Stimulated activated CD4-positive, alpha-beta T cell treated with anti-CD3 and anti-CD28 coated beads, Interleukin-1b, Interleukin-23, amount 100 ng/mL, for 4 hours (primary cell): ENCODE measurements at places on chromosomes 12 and 14.

DNA sequence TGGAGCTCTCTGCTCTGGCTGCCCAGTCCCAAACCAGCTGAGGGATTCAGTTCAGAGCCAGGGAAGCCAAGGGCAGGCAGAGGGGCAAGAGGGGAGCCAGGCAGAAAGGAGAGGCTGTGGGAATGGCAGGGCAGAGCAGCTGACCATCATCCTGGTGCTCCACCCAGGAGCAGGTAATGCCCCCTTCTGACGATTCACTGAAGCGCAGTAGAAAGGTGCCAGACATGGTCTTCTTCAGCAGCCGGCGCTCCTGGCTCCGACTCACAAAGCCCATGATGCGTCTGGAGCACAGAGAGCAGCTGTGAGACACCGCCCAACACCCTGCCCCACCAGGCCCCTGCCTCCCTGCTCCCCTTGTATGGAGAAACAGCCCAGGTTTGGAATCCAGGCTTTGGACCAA lies 8.0 kb downstream of the IL23A start:
- no peak for DNase-seq

DNA sequence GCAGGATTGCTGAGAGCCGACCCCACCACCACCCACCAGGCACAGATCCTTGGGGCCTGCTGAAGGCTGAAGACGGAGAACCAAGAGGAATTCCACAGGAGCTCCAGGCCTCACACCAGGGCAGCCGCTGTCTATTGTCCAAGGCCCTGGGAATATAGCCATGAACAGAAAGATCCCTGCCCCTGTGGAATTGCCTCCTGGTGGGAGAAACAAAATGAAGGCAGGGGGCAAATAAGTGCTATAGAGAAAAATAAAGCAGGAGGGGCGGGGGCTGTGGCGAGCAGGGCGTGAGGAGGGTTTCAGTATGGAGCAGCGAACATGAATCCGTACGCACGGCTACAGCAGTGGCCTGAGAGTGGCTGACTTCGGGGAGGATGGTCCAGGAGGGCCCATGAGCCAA lies 96.1 kb downstream of the EML1 start:
- no peak for DNase-seq

GRCh38 chr12:100401660-100402059 lies 44.8 kb downstream of the SLC17A8 start:
- no peak for DNase-seq

DNA sequence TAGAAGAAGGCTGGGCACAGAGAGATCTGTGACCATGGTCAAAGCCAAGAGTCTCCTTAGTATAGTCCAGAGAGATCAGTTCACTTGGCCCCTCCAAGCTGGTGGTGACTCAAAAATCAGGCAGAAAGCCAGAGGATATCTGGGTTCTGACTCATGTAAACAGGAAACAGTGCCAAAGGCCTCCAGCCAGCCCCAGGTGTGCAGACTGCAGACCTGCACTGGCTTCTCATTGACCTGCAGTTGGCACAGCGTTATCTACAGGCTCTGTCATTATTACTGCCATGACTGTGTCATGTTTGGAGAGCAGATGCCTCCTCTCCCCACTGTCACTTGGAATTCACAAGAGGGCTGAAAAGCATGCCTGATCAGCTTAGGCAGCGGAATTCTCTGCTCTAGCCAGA lies 295.7 kb upstream of the PRKD1 start:
- no peak for DNase-seq

DNA sequence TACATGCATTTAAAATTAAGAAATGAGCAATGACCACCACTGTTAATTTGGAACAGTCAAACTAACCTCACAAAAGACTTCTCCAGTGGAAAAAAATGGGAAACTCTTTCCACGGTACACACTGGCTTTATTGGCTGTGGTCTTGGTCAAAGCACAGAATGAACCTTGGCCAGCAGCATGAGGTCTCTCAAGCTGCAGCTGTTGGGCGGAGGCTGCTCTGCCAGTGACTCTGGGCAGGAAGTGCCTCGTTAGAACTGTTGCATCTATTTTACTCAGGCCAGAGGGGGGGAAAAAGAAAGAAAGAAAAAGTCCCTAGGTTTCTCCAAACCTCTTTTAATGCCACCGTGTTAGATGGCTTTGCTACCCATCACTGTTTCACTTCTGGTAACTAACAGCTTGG lies 279.8 kb upstream of the DIO2 start:
- DNase-seq = no peak

GRCh38 chr12:57840726-57841125 lies 5.8 kb downstream of the CTDSP2 start:
- DNase-seq = no peak

GRCh38 chr12:25792031-25792430 lies 166.5 kb upstream of the RASSF8 start:
- DNase-seq = no peak

- no peak for DNase-seq
Observed at GRCh38 chr12:24760162-24760561, 188.7 kb downstream of the BCAT1 start.

- DNase-seq = no peak
Observed at GRCh38 chr12:77599782-77600467, 230.8 kb upstream of the NAV3 start.

DNA sequence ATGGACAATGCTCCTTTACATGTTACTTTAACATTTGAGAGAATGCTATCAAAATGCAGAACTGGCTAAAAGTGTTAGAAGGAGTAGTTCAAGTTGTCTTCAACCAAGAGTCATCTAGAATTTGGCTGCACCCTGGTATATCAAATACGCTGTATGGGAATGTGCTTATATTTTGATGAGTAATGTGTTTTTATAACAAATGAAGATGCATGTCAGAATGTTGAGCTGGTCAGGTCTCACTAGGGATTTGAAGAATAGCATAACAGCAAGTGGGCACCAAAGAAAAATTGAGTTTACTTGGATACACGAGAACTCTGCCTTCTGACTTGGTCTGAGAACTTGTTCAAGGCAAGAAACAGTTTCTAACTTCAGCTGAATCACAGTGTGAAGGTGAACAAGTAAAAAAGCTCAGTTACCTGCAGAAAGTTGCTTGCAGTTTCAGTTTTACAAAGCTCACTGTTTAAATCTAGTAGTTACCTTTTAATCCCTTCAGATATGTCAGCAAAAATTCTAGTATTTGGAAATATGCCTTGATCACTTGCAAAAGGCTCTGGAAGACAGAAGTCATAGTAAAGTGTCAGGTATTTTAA lies 82.3 kb downstream of the PDE3A start:
- no peak for DNase-seq

GRCh38 chr12:53825246-53826081 lies 73.7 kb upstream of the CISTR start:
- no peak for DNase-seq

GRCh38 chr12:122449317-122449716 lies 26.8 kb upstream of the CLIP1 start:
- DNase-seq = no peak

- DNase-seq = no peak
Observed at GRCh38 chr12:117000316-117000715, 89.6 kb downstream of the FBXW8 start.

GRCh38 chr14:104344818-104345620 lies 206.6 kb downstream of the KIF26A start:
- DNase-seq = no peak

GRCh38 chr12:86389949-86390348 lies 133.8 kb upstream of the MGAT4C start:
- DNase-seq = no peak
